ENCODE measurements at places on chromosomes 16 and 17. TPM values are rescaled to one million over a fixed set of nuclear protein-coding genes. Genes with fewer than 3 reads are reported as not detected.

The C1QL1 gene
- 0.13 TPM for total RNA-seq

The SECTM1 gene
- 3.0 TPM for total RNA-seq

The ZNF75A gene
- total RNA-seq: 10.2 TPM

The PPY gene
- total RNA-seq: not detected

GRCh38 chr17:41287050-41287449 lies 11.6 kb downstream of the KRTAP9-7 start:
- no peak for DNase-seq

- DNase-seq: no peak
Observed at GRCh38 chr17:50188921-50189549, 12.4 kb downstream of the COL1A1 start.

DNA sequence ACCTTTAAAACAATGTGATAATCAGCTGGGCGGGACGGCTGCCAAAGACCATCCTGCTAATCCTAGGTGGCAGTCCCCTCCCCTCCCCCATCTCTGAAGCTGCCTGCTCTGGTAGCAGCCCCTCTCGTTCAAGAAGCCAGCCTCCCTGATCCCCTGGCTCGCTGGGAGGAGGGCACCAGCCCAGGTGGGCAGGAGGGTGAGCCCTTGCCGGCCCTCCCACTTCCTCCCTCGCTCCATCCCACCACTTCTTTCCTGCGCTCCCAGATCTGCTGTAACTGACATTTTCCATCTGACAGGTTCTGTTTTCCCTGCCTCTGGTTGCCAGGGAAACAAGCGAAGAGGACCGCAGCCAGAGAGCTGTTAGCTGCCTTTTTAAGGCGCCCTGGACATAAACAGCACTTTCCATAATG lies 155.7 kb upstream of the TNRC6C start:
- no peak for DNase-seq

- no peak for DNase-seq
Observed at GRCh38 chr17:50586421-50587247, 26.1 kb downstream of the CACNA1G start.

DNA sequence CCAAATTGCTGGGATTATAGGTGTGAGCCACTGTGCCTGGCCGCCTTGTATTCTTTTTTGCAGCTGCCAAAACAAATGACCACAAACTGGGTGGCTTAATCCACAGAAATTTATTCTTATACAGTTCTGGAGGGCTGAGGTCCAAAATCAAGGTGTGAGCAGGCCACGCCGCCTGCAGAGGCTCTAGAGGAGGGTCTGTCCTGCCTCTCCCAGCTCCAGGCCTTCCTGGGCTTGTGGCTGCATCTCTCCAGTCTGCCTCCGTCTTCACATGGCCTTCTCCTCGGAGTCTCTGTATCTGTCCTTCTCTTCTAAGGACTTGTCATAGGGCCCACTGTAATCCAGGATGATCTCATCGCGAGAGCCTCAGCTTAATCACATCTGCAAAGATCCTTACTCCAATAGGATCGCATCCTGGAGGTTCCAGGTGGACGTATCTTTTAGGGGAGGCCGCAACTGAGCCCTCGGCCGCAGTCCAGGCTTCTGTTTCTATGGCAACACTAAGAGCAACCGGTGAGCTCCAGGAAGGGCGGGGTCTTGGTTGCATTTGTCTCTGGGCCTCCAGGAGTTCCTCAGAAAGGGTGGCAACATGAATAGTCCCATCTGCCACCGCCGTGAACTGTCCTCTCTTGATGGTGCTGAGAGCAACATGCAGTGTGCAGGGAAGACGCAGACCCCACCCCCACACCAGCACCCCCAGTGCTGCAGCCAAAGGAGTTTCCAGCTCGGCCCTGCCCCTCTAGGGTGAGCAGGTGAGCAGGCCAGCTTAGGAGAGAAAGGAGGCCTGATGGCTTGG lies 29.5 kb upstream of the CREBBP start:
- no peak for DNase-seq

DNA sequence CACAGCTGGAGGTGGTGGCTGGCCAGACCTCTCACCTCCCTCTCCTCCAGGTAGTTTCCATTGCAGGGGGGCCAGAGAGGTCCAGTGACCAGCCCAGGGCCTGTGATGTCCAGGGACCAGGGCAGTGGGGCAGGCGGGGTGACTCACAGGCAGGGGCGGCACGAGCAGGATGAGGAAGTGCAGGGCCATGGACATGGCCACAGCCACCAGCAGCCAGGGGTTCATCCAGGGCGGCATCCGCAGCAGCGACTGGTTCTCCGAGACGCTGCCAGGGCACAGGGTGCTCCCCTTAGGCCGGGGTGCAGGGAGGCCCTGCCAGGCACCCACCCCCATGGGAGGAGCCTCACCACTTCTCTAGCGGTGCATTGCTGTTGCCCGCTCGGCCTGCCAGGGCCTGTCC lies 12.9 kb upstream of the P2RX1 start:
- DNase-seq: no peak

- no peak for DNase-seq
Observed at GRCh38 chr16:79644971-79645667, 44.6 kb upstream of the MAF start.

GRCh38 chr17:64692187-64692586 lies 30.1 kb upstream of the SMURF2 start:
- DNase-seq: no peak
